ENCODE measurements at places on chromosomes 6 and 20.
A peak's percentile ranks its signal among the peaks of the same experiment; 100 is the strongest.

GRCh38 chr6:21895555-21895954 is 302.0 kb downstream of the SOX4 start:
- no peak for DNase-seq

DNA sequence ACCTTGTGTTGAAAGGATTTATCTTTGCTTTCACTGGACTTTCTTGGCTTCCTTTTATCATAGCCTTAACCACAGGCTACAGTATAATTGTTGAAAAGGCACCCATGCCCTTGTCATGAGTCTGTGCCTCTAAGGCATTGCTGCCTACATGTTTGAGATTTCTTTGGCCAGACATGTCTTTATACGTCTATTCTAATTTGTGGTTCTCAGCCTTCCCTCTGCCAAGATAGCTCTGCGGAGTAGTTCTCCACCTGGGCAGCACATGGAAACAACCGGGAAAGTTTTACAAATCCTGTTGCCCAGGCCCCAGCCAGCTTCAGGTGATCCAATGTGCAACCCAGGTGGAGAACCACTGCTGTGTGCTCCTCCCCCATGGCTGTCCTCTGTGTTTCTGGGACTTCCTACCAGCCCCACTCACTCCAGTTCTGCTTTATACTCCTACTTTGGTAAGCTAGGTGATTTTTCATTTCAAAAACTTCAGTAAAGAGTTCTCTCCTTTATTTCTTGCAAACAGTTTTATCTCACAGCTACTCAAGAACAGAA is 159.6 kb upstream of the MYLIP start:
- DNase-seq: no peak

- DNase-seq: no peak
Measured at GRCh38 chr20:61649105-61649859, 397.2 kb downstream of the CDH4 start.

DNA sequence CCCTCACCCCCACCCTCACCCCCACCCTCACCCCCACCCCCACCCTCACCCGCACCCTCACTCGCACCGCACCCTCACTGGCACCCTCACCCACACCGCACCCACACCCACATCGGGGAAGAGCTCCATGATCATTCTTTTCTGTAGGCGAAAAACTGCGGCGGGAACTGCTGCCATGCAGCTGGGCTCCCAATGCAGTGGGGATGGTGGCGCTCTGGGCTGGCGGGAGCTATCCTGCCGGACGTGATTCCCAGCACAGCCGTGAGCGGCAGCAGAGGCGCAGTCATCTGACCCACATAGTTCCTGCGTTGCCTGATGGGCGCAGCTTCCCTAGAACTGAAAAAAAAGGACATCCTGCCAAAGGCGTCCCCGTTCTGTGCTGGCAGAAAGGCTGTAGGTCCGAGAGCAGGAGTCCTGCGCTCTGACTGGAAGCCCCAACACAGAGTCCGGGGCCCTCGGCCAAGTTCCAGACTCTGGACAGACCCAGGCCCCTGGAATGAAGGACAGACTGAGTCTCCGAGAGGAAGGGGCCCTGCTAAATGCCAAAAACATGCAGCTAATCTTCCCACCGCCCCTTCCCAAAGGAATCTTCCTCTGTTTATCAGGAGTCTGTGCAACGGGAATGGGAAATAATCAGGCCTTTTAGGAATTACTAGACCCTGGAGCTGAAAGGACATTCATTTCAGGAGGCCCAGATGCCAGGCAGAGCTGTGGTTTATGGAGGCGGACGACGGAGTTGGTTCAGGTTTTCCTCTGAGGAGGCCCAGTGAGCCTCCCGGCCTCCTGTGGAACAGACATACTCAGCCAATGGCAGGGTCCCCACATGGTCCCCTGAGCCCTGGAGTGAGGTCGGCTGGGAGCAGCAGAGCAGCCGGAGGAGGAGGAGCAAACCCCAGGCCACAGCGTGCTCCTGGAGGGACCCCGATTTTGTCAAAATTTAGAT is 14.1 kb upstream of the TCFL5 start:
- no peak for DNase-seq

- DNase-seq: no peak
Measured at GRCh38 chr6:169000022-169000421, 253.6 kb downstream of the THBS2 start.

DNA sequence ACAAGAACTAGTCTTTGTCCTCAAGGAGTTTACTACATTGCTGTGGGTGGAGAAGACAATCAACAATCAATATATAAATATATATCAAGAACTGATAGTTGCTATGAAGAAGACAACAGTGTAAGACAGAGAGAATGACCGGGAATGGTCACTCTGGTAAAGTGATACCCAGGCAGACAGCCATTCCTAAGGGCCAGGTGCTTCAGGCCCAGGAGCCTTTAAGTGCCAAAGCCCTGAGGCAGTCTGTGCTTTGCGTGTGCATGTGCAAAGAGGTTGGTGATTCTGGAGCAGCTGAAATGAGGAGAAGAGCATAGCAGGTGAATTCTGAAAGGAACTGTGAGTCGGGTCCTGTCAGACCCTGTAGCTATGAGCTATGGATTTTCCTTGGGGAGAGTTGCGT is 154.2 kb downstream of the DOK5 start:
- DNase-seq: no peak

DNA sequence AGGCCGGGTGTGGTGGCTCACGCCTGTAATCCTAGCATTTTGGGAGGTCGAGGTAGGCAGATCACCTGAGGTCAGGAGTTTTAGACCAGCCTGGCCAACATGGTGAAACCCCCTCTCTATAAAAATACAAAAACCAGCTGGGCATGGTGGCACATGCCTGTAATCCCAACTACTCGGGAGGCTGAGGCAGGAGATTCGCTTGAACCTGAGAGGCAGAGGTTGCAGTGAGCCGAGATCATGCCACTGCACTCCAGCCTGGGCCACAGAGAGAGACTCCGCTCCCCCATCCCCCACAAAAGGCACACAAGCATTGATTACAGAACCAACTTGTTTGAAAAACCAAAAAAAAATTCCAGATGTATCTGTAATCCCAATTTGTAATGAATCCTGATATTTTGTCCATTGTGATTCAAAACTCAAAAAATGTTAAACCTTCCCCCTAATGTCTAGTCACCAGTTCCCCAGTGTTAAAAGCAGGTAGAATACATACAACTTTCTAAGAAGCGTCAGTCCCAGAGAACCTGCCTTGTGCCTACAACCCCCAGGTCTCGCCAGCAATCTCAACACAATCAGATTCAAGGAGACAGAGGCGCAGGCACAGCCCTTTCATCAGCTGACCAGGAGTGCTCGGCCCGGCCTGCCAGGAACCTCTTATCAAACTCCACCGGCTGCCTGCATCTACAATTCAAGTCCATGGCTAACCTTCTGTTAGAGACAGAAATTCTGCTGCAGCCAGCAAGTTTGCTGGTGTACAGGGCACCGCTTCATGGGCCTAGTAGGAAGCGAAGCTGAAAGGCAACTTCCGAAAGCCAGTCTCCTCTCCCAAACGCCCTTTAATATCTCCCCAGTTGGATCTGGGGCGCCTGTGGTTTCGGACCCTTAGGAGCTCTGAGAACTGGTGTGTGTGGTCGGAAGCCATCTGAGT is 2.1 kb downstream of the EZR start:
- no peak for DNase-seq

DNA sequence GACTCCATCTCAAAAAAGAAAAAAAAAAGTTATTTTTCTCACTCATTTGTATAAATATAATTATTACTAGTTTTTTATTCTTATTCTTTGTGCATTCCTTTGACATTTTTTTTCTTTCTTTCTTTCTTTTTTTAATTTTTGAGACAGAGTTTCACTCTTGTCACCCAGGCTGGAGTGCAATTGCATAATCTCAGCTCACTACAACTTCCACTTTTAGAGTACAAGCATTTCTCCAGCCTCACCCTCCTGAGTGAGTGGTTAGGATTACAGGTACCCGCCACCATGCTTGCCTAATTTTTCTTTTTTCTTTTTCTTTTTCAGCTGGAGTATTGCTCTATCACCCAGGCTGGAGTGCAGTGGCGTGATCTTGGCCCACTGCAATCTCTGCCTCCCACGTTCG is 51.4 kb upstream of the JARID2 start:
- DNase-seq: no peak

- DNase-seq: no peak
Measured at GRCh38 chr20:57007171-57007540, 259.3 kb downstream of the BMP7 start.

DNA sequence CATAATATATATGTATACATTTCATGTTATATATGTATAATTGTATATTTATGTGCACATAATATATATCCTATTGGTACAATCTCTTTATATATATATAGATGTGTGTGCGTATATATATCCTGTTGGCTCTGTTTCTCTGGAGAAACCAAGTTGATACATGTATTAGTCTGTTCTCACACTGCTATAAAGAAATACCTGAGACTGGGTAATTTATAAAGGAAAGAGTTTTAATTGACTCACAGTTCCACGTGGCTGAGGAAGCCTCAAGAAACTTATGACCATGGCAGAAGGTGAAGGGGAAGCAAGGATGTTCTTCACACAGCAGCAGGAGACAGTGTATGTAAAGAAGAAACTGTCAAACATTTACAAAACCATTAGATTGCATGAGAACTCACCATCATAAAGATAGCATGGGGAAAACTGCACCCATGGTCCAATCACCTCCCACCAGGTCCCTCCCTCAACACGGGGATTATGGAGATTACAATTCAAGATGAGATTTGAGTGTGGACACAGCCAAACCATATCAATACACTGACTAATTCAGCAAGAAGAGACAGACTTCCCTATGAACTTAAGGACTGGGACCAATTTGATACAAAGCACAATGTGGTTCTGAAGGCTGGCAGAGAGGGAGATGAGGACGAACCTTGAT is 14.0 kb downstream of the CST3 start:
- no peak for DNase-seq

DNA sequence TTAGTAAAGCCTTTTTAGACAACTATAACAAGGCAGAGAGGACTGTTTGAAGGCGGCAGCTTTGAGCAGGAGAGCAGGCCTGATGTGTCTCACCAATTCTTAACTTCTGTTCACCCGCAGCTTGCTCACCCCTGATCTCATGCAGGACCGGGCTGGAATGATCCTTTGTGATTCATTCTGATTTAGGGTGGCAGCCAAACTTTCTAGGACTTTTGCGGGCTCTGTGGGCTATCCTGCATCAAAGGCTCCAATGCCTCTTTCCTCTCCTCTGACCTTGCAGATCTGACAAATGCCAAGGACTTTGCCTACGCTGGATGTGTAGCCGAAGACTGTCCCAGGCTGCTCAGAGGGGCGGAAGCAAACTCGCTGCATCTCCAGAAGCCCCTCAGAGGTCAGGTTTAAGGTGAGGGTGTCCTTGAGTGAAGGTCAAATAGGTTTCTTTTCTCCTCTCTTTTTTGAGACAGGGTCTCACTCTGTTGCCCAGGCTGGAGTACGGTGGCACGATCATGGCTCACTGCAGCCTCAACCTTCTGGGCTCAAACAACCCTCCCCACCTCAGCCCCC is 72.3 kb downstream of the VEGFA start:
- no peak for DNase-seq

- DNase-seq: peak; percentile 37
Measured at GRCh38 chr20:461254-462198, 807 bp downstream of the TBC1D20 start.

DNA sequence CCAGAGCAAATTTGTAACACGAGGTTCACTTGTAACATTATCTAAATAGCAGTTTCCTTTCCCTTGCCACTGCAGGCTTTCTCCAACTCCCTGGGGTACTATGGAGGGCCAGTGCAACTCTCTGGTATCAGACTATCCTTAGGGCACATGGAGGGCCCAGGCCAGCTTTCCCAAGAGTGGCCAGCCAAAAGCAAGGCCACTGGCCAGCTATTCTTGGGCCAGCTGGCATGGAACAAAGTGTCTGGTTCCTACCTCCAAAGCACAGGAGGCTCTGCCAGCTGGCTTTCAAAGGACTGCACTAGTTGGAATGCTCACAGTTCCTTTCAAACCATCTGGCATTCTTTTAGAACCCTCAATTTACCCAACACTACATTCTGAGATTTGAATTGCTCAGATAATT is 8.7 kb downstream of the RNF24 start:
- DNase-seq: no peak

GRCh38 chr6:126696921-126697693 is 357.2 kb downstream of the CENPW start:
- DNase-seq: no peak

DNA sequence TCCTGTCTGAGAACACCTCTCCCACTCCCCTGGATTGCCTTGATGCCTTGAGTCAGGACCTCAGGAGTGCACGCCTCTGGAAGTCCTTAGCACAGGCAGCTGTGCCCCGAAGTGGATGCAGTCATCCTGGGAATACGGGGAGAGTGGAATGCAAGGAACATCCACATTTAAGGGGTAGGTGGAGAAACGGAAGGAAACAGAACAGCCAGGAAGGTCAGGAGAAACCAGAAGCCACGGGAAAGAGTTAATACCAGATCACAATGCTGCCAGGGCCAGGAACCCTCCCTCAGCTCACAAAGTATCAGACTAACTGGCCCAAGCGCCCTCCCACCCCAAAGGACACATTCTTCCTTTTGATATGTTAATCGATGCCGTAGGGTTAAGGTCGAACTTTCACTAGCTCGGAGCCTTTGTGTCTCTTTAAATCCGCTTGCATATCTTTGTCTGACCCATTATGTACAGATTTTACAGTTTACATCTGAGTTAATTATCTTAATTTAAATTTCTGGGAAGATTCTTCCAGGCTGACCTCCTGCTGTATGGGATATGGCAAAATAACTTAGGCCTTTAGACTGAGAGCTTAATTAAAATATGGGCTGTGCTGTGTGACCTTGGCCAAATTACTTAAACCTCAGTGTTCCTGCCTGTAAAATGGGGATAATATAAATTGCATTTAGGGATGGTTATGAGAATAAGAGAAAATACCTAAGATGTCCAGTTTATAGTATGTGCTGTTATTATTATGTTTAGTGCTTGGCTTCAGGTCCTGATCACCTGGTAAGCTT is 24.0 kb upstream of the CCND3 start:
- DNase-seq: no peak

DNA sequence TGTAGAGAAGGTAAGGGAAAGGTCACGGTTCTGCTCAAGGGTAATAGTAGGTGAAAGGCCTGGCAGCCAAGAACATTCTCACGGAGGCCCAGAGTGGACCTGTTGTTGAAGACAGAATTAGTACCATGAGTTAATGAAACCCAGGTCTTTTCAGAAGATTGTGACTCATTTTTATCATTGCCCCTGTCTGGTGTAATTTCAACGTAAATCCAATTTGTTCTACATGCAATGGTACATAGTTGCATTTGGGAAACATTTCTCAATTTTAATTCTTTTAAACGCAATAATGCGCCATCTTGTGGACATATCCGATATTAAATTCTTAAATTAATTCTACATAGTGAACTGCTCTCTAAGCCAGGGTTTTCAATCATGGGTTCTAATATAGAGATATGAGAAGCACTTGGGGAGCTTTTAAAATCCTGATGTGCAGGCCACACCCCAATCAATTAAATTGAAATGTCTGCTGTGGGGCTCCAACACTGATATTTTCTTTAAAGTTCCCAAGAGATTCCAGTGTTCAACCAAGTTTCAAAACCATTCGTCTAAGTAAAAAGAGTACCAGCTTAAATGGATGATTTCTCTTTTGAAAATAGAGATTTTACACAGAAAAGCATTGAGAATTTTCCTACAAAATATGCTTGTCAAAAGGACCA is 257.4 kb downstream of the PLCB1 start:
- DNase-seq: no peak

GRCh38 chr20:47175493-47175892 is 181.0 kb downstream of the ZMYND8 start:
- DNase-seq: no peak

- no peak for DNase-seq
Measured at GRCh38 chr6:32858194-32858593, 4.2 kb downstream of the PSMB9 start.

GRCh38 chr20:9488063-9488462 is 26.3 kb upstream of the LAMP5 start:
- no peak for DNase-seq

GRCh38 chr6:151021896-151022295 is 156.4 kb downstream of the MTHFD1L start:
- DNase-seq: no peak

GRCh38 chr6:65566117-65566516 is 140.9 kb downstream of the EYS start:
- DNase-seq: no peak
